K562 (cell line): ENCODE measurements at places on chromosomes 7 and 10. TPM values are rescaled to one million over a fixed set of nuclear protein-coding genes. Genes with fewer than 3 reads are reported as not detected.

DNA sequence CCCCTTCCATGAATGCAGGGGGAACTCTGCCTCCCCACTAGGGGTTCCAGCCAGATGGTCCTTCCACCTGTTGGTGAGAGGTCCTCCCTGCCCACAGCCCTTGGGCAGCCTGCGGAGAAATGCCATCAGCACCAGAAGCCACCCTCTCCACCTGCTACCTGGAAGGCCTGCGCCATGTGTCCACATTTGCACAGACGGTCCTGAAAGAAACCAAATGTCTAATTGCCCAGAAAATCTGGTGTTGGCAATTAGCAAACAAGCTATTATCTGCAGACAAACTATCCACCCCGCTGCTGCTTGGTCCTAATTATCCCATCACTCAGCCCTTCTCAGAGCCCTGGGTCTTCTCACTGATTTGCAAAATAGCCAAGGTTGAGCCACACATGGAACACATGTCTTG lies 32.3 kb downstream of the HSPA12A start:
- no peak for DNase-seq
- no peaks in the 10 kb centered on the region for H3K4me1 ChIP-seq
- H3K4me3 ChIP-seq = no peak overlapping the region
- H3K27me3 ChIP-seq = no peaks in the 10 kb centered on the region
- H3K27ac ChIP-seq = no peak overlapping the region
- no peaks in the 10 kb centered on the region for H3K36me3 ChIP-seq

- H3K36me3 ChIP-seq = no peaks in the 10 kb centered on the region
- H3K4me3 ChIP-seq = no peak overlapping the region
- no peak for DNase-seq
- no peak overlapping the region for H3K27ac ChIP-seq
- no peaks in the 10 kb centered on the region for H3K4me1 ChIP-seq
These were observed 70.0 kb downstream of the CAMK1D start for GRCh38 chr10:12419262-12419847.

- no peaks in the 10 kb centered on the region for H3K27me3 ChIP-seq
- no peaks in the 10 kb centered on the region for H3K4me1 ChIP-seq
- no peaks in the 10 kb centered on the region for H3K36me3 ChIP-seq
- no peak overlapping the region for H3K4me3 ChIP-seq
These were observed 133.1 kb downstream of the CUBN start for GRCh38 chr10:16996530-16996964.

Gene BTAF1
- total RNA-seq = 28.8 and 30.5 TPM in 2 replicates
